ENCODE measurements at places on chromosomes 6 and 20. TPM values are rescaled to one million over a fixed set of nuclear protein-coding genes. Genes with fewer than 3 reads are reported as not detected.

DNA sequence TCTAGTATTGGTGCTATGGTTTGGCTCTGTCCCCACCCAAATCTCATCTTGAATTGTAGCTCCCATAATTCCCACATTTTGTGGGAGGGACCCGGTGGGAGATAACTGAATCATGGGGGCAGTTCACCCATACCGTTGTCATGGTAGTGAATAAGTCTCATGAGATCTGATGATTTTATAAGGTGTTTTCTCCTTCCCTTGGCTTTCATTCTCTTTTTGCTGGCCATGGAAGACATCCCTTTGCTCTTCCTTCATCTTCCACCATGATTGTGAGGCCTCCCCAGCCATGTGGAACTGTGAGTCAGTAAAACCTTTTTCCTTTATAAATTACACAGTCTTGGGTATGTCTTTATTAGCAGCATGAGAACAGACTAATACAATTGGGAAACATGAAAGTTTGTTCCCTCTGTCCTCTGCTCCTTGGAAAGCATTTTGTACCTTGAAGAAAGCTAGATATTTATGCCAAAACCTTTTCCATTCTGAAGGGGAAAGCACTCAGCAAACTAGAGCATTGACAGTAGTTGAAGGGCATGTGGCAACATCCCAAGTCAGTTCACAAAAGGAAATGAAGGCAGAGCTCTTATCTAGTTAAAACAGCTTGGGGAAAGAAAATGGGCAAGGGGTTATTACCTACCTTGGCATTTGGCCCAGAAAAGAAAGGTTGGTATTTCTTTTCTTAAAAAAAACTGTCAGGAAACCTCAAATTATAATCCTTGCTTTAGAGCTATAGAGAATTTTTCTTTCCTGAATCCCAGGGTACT is 10.7 kb upstream of the TNFAIP3 start:
- DNase-seq: no peak

GRCh38 chr20:59585714-59586409 is 18.5 kb upstream of the PHACTR3 start:
- DNase-seq: no peak

DNA sequence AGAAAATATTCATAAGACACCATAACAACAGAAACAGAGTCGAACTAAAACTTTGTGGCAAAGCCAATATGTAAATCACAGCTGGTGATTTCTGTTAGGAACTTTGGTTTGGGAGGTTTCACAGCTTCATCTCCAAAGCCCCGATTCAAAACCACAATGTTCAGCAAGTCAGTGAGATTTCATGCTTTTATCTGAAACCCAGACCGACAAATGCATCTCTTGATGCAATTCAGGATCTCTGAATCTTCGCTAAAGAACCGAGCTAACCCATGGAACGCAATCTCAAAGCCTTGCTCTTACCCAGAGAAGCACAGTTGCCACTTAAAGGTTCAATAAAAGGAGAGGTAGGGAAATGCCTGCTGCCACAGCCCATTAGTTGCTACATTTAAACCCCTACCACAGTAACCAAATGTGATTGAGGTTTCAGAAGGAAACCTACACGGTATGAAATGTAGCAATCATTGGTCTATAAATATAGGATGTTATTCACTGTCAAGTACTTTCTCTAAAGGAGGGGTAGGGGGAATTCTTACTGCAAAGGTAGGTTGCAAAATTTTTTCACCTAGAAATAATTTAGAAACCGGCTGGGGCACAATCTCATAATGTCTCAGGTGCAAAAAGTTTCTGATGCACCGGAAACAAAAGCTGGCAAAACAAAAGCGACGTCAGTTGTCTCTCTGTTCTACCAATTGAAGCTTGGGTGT is 381.0 kb upstream of the ARID1B start:
- DNase-seq: no peak

DNA sequence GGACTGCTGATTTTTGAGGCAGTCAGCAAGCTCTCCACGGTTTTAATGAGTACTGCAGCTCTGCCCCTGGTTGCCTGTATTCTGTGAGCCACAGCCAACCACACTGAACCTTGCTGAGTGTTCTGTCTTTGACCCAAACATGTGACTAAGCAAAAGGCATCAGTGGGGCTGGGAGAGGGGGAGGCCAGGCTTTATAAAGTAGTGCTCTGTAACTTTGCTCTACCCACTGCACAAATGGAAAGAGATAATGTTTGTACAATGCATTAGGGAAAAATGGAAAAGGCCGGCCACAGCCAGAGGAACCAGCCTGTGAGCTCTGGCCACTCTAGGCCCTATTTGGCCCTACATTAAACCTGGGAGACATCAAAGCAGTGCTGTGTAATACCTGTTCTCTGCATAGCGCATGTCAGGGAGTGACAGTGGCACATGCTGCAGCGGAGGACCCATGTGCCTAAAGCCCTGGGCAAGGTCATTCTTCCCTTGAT is 22.0 kb downstream of the KLHL31 start:
- no peak for DNase-seq

DNA sequence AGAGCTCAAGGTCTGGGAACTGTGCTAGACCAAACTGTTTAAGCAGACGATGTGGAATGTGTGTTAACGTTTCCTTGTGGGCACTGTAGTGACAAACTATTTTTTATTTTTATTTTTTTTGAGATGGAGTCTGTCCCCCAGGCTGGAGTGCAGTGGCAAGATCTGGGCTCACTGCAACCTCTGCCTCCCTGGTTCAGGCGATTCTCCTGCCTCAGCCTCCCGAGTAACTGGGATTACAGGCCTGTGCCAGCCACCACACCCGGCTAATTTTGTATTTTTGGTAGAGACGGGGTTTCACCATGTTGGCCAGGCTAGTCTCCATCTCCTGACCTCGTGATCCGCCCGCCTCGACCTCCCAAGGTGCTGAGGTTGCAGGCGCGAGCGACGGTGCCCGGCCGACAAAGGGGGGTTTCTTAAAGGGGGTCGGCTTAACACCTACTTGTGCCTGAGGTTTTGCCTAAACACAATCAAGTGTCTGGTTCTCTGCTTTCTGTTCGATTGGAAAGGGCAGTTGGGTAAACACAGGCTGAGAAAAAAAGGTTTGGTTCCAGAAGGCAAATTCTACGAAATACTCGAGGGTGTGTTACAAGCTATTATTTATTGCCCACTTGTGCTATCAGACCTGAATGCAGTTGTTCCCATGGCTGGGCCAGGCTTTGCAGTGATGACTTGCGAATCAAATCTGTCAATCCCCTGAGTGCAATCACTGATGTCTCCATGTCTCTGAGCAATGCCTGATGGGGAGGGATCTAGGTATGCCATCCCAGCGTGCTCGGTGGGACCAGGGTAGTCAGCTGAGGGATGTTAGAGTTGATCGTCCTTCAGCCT is 1.3 kb downstream of the NOP56 start:
- no peak for DNase-seq

CCN5 gene
- total RNA-seq: not detected

GRCh38 chr20:43853918-43854317 is 60.7 kb upstream of the TOX2 start:
- DNase-seq: no peak

TRIM10 gene
- total RNA-seq: 0.09 TPM

DNA sequence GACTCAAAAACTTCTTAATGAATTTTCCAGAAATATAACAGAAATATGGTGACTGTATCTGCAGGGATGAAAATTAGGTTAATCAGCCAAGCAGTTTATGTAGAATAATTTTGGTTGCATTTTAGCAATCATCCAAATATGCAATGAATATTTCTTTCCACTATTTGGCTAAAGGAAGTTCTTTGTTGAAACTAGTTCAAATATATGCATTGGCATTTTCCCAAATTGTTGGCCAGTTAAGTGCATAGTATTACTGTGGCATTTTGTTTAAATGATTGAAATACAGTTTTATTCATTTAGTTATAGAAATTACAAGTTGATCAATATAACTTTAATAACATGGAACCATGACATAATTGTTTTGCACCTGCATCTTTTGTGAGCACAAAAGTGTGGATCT is 115.5 kb downstream of the DOK5 start:
- DNase-seq: no peak

DNA sequence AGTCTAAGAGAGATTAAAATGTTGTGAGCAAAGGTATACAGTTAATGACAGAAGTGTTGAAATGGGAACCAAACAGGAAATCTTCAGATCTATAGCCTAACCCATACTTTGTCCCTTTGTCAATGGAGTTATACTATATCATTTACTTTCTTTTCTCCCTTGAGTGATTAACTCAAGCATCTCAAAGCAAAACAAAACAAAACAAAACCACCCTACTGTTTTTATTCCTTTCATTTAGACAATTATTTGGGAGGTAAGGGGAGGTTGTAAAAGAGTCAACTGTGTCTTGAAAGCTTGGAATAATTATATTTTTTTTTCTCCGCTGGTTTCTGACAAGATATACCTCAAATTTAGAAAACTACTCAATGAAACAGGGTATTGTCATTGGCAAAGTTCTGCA is 139.8 kb upstream of the HMGN3 start:
- no peak for DNase-seq

VSTM2L gene
- 2.2 TPM for total RNA-seq

DNA sequence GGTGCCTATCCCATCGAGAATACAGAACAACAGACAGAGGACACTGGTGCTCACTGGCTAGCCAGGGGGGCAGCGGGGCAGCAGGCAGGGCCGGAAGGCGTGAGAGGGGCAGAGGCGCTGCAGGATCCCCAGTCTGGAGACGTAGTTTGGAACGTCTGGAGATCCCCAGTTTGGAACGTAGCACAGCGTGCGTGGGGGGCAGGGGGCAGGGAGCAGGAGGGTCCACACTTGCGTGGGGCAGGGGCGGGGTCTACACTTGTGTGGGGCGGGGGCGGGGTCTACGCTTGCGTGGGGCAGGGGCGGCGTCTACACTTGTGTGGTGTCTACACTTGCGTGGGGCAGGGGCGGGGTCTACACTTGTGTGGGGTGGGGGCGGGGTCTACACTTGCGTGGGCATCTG is 107.2 kb downstream of the DACT2 start:
- DNase-seq: no peak

DNA sequence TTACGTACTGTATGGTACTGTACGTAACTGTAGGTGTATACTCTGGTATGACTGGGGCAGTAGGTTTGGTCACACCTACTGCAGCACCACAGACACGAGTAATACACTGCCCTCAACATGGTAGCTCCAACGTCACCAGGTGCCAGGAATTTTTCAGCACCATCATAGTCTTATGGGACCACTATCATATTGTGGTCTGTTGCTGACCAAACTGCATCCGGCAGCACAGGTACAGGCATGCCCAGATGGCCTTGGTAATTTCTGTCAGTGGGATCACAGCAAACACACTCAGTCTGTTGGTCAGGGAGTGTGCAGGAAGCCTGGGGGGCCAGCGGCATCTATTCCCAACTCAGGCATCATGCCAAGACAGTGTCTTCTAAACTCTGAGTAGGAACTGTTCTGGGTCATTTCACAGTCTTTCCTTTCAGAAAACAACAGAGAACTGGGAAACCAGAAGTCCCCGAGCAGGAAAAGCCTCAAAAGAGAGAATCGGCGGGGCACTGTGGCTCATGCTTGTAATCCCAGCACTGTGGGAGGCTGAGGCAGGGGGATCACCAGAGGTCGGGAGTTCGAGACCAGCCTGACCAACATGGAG is 5.8 kb downstream of the YTHDF1 start:
- DNase-seq: no peak

GRCh38 chr20:5357946-5358345 is 41.2 kb upstream of the PROKR2 start:
- no peak for DNase-seq

DNA sequence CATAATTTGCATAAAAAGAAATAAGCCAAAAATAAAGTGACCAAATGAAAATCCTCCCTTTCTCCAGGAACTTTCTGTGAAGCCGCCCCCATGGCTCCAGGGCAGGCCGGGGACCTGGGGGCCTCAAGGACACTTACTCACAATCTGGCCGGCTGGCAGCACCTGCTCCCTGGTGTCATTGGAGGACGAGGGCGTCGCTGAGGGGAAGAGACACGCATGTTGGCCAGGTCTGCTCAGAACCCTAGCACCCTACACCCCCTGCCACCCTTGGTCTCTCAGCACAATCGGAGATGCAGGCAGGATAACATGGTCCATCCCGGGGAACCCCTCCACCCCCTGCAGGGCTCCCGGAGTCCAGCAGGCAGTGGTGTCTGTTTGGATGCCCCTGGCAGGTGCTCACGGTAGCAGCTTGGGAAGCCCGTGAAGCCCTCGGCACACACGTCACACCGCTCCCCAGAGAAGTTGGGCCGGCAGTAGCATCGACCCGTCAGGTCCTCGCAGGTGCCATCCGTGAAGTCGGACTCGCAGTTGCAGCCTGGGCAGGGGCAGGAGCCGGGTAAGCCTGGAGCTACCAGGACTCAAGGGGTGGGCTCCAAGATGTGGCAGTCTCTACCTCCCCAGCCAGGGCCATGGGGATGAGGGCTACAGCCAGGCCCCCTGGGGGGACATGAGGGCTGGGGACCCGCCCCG is 21.3 kb downstream of the LAMA5 start:
- no peak for DNase-seq

- DNase-seq: no peak
These were observed 113.9 kb downstream of the ELOVL4 start for GRCh38 chr6:79833264-79833963.

L3MBTL3 gene
- 7.8 TPM for total RNA-seq

ME1 gene
- 7.8 TPM for total RNA-seq

TUBE1 gene
- total RNA-seq: 11.6 TPM

GRCh38 chr20:5136096-5136495 is 9.3 kb downstream of the CDS2 start:
- no peak for DNase-seq

CLPSL2 gene
- total RNA-seq: 6.0 TPM

DNA sequence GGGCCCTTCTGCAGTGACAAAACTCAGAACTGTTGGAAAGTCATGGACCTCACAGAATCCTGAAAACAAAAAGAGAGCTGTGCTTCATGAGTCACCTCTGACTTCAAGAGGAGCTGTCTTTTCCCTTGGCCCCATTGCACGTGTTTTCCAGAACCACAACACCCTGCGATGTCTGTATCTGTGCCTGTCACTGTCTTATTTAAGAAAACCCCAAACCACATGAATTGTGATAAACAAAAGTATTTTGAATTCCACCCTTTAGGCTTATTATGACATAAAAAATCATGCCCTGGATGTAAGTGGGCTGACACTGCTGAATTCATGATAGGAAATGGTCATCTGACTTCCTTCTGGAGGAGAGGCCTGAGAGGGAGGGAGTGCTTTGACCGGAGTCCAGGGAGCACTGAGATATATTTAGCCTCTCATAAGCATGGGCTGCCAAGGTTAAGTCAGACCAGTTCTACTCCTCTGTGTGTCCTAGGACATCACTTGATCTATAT is 96.4 kb upstream of the DUSP22 start:
- no peak for DNase-seq

- no peak for DNase-seq
These were observed 11.5 kb downstream of the ADGRG6 start for GRCh38 chr6:142313284-142313683.

BPIFB4 gene
- not detected for total RNA-seq

GRCh38 chr20:40506537-40506939 is 182.5 kb downstream of the MAFB start:
- DNase-seq: no peak

ARFGEF3 gene
- 12.5 TPM for total RNA-seq

PRND gene
- total RNA-seq: not detected

DNA sequence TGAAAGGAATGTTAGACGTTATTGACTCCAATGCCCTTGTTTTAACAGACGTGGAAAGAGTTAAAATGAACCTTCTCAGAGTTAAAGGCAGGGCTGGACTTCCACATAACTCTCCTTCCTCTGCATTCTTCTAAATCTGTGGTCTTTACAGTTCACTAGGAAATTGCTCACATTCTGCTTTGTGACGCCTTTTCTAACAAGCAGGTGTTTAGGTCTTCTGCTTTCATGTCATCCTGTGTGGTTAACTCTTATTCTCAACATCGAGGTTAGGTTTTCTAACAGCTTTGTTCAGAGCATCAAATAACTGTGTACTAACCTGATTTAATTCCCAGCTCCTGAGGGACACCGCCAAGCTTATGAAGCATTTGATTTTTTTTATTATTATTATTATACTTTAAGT is 81.3 kb upstream of the NT5E start:
- DNase-seq: no peak
